ENCODE measurements at places on chromosomes 4 and X.
A peak's percentile ranks its signal among the peaks of the same experiment; 100 is the strongest.

DNA sequence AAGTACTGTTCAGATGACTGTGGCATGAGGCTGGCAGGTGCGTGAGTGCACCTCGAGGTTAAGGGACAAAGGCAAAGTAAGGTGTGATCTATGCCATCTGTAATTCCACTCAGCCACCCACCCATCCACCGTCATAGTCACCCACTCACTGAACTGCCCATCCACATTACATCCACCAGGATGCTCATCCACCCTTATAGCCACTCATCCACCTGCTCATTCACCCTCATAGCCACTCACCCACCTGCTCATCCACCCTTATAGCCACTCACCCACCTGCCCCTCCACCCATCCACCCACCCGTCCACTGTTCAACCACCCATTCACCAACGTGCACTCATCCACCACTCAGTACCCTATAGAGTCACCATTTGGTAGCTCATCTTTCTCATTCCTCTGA lies 64.1 kb upstream of the UXT start:
- no peak for DNase-seq
- H3K36me3 ChIP-seq: no peaks in the 10 kb centered on the region
- H3K27ac ChIP-seq: no peak overlapping the region
- H3K27me3 ChIP-seq: no peaks in the 10 kb centered on the region
- no peaks in the 10 kb centered on the region for H3K4me1 ChIP-seq
- no peak overlapping the region for H3K4me3 ChIP-seq

GRCh38 chr4:123672987-123673386 lies 276.4 kb downstream of the SPRY1 start:
- no peak for DNase-seq
- H3K4me3 ChIP-seq: no peak overlapping the region
- no peak overlapping the region for H3K27ac ChIP-seq
- H3K4me1 ChIP-seq: no peaks in the 10 kb centered on the region
- H3K36me3 ChIP-seq: no peaks in the 10 kb centered on the region
- no peaks in the 10 kb centered on the region for H3K27me3 ChIP-seq

GRCh38 chr4:56788081-56788480 lies 33.4 kb downstream of the SPINK2 start:
- H3K27me3 ChIP-seq: no peaks in the 10 kb centered on the region
- no peak for DNase-seq

DNA sequence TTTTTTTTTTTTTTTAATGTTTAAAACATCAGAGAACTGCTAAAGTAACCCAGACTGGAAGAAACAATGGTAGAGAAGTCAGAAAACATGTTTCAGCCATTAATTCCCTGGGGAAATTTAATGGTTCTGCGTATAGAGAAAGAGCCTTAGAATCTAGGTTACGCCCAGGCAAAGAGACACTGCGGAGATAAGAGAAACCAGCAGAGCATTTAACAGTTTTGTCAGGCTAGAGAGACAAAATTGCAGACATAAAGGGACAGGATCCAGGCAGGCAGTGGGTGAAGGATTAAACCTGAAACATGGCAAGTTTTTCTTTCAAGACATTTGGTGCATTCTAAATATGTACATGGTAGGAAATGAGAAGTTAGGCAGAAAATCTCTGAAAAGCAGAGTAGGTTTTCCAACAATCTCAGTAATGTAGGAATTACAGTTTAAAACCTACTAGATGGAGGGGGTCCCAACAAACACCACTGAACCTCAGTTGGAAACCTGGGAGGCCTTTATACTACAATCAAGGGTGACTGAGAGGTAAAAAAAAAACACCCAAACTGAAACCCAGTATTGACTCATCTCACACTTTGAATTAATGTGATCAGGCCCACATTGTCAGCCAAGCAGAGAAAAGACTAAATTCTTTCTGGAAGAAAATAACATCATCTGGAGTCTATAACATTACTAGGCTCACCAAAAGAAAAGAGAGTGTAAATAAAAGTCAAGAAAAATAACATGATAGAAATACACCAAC lies 254.2 kb upstream of the NWD2 start:
- no peaks in the 10 kb centered on the region for H3K36me3 ChIP-seq
- H3K4me3 ChIP-seq: no peak overlapping the region
- H3K4me1 ChIP-seq: no peaks in the 10 kb centered on the region
- no peak overlapping the region for H3K27ac ChIP-seq

DNA sequence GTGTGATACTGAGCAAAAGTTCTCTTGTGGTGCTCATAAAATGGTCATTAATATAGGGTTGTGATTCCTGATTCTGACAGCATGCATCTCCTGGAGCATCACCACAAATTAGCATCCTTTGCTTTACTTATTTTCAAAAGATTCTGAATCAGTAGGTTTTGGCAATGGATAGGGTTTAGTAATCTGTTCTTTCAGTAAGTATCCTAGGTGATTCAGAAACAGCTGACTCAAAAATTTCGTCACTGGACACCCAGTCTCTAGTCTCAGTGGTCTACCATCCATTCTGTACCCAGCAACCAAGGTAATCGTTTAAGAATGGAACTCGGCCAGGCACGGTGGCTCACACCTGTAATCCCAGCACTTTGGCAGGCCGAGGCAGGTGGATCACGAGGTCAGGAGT lies 4.1 kb downstream of the CBLL2 start:
- DNase-seq: no peak
- H3K27ac ChIP-seq: no peak overlapping the region

- DNase-seq: no peak
- no peaks in the 10 kb centered on the region for H3K4me1 ChIP-seq
- no peaks in the 10 kb centered on the region for H3K36me3 ChIP-seq
- H3K27ac ChIP-seq: no peak overlapping the region
Measured at GRCh38 chr4:7423391-7423790, 11.3 kb downstream of the PSAPL1 start.

DNA sequence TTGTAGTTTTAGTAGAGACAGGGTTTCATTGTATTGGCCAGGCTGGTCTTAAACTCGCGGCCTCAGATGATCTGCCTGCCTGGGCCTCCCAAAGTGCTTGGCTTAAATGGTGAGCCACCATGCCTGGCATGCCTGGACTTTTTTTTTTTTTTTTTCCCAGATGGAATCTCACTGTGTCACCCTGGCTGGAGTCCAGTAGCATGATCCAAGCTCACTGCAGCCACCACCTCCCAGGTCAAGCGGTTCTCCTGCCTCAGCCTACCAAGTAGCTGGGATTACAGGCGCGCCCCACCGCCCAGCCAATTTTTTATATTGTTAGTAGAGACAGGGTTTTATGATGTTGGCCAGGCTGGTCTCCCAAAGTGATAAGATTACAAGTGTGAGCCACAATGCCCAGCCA lies 8.4 kb downstream of the UBE2K start:
- no peak overlapping the region for H3K27ac ChIP-seq
- DNase-seq: peak; percentile 62
- peaks cover 4% of the 10 kb centered on the region for H3K36me3 ChIP-seq
- no peaks in the 10 kb centered on the region for H3K4me1 ChIP-seq

DNA sequence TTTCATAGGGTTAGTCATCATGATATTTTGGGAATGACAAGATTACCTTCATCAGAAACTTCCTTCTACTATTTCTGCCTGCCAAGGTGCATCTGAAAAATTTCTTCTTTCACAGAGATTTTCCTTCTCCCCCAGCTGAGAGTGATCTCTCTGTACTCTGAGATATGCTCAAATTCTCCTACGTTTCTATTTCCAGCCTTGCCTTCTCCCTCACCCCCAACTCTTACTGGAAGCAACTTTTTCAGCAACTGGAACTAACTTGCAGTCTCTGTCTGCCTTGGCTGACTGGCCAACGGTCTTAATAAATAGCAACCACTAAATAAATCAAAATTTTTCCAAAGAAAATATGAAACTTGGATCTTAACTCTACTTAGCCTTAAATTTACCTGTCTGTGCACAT lies 122.3 kb downstream of the MAML3 start:
- DNase-seq: no peak
- H3K27ac ChIP-seq: no peak overlapping the region
- no peak overlapping the region for H3K4me3 ChIP-seq
- peaks cover 7% of the 10 kb centered on the region for H3K4me1 ChIP-seq

DNA sequence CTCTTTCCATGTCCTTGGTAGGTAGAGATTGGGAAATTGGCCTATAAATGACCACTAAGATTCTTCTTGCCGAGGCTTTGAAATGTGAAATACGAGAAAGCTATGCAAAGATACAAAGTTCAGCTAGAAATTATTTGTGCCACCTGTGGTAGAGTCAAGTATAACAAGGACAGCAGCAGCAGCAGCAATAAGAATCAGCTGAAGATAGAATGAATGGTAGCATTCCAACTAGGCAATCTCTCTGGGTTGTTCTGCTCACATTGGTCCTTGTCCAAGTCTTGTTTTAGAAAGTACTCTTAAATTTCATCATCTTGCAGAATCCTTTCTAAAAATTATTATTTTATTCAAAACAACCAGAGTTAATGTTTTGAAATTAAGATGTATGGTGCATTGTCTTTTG lies 67.8 kb upstream of the PCDH10 start:
- H3K4me3 ChIP-seq: no peak overlapping the region
- H3K27ac ChIP-seq: no peak overlapping the region
- H3K27me3 ChIP-seq: no peaks in the 10 kb centered on the region
- DNase-seq: no peak
- H3K4me1 ChIP-seq: no peaks in the 10 kb centered on the region

GRCh38 chr4:120763650-120764049 lies 158.9 kb downstream of the PRDM5 start:
- DNase-seq: no peak
- no peaks in the 10 kb centered on the region for H3K27me3 ChIP-seq
- H3K36me3 ChIP-seq: no peaks in the 10 kb centered on the region
- no peak overlapping the region for H3K27ac ChIP-seq
- H3K4me1 ChIP-seq: no peaks in the 10 kb centered on the region

DNA sequence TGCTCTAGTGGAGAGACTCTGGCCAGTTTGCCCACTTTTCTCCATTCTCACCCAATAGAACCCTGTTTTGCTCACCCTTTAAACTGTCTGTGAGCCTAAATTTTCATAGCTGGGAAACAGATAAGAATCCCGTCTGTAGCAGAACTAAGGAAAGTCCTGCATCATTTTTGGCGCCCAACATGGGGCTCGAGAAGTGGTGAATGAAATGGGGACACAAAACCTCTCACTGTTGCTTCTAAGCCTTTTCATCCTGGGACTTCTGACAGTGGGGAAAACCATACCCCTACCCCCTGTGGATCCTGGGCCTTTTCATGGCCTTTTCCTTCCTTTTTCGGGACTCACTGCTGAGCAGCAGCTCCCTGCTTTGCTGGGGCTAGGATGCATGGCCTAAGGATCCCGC lies 189.9 kb downstream of the INPP4B start:
- DNase-seq: no peak
- H3K4me1 ChIP-seq: no peaks in the 10 kb centered on the region
- H3K36me3 ChIP-seq: no peaks in the 10 kb centered on the region
- no peak overlapping the region for H3K27ac ChIP-seq
- no peaks in the 10 kb centered on the region for H3K27me3 ChIP-seq
- H3K4me3 ChIP-seq: no peak overlapping the region

- no peaks in the 10 kb centered on the region for H3K36me3 ChIP-seq
- DNase-seq: no peak
- H3K27ac ChIP-seq: no peak overlapping the region
- no peaks in the 10 kb centered on the region for H3K27me3 ChIP-seq
Measured at GRCh38 chr4:183399126-183399522, 45.3 kb upstream of the CDKN2AIP start.

DNA sequence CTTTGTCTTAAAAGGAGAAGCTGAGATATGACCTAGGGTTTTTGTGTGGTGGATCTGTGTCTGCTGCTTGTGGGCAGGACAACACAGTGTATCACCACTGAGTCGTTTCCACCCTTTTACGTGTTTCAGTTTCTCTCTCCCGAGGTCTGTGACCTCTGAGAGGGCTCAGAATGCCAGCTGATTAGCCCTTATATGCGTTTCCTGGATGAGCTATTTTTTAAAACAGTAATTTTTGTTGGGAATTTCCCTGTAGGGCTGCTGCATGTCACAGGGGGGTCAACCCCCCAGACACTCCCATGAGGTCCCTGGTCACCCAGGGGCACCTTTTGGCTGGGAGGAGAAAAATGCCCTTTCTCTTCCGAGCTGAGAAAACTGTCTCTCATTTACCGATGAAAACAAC lies 170.4 kb upstream of the CASK start:
- H3K27me3 ChIP-seq: no peaks in the 10 kb centered on the region
- H3K4me3 ChIP-seq: no peak overlapping the region
- no peaks in the 10 kb centered on the region for H3K4me1 ChIP-seq
- no peaks in the 10 kb centered on the region for H3K36me3 ChIP-seq
- DNase-seq: peak; percentile 10
- H3K27ac ChIP-seq: no peak overlapping the region

GRCh38 chr4:123233136-123233768 lies 163.3 kb upstream of the SPRY1 start:
- H3K4me1 ChIP-seq: peaks cover 6% of the 10 kb centered on the region
- no peak overlapping the region for H3K27ac ChIP-seq
- H3K36me3 ChIP-seq: no peaks in the 10 kb centered on the region
- H3K27me3 ChIP-seq: no peaks in the 10 kb centered on the region
- DNase-seq: peak; percentile 87

- H3K27me3 ChIP-seq: no peaks in the 10 kb centered on the region
- no peaks in the 10 kb centered on the region for H3K36me3 ChIP-seq
- H3K4me3 ChIP-seq: no peak overlapping the region
- no peak overlapping the region for H3K27ac ChIP-seq
- DNase-seq: peak; percentile 47
Measured at GRCh38 chrX:119698845-119699244, 5.9 kb upstream of the SEPTIN6 start.

GRCh38 chr4:122700178-122700725 lies 32.3 kb upstream of the BBS12 start:
- DNase-seq: no peak
- no peaks in the 10 kb centered on the region for H3K36me3 ChIP-seq
- no peak overlapping the region for H3K27ac ChIP-seq
- H3K4me1 ChIP-seq: peaks cover 4% of the 10 kb centered on the region

GRCh38 chr4:963276-964225 lies 9.8 kb downstream of the DGKQ start:
- no peak overlapping the region for H3K4me3 ChIP-seq
- DNase-seq: no peak
- H3K4me1 ChIP-seq: no peaks in the 10 kb centered on the region
- H3K36me3 ChIP-seq: peaks cover 30% of the 10 kb centered on the region
- H3K27me3 ChIP-seq: no peaks in the 10 kb centered on the region
- H3K27ac ChIP-seq: no peak overlapping the region

DNA sequence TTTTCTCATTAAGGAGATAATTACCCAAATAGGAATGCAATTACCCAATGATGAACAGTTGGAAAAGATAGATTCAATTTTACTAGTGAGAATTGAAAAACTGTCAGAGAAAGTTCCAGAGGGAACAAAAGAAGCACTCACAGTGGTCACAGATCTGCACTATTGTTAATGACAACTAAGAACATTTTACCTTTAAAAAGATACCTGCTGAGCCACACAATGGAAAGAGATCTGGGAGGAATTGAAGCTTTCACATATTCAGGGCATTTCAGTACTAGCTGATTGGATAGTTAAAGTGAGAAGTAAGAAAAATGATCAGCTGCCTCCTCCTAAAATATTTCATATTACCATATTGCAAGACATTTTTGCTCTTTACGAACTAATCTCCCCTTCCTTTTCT lies 1822.2 kb downstream of the STIM2 start:
- DNase-seq: no peak
- H3K27me3 ChIP-seq: no peaks in the 10 kb centered on the region
- H3K27ac ChIP-seq: no peak overlapping the region
- no peaks in the 10 kb centered on the region for H3K4me1 ChIP-seq
- H3K36me3 ChIP-seq: no peaks in the 10 kb centered on the region
- H3K4me3 ChIP-seq: no peak overlapping the region

- H3K27ac ChIP-seq: no peak overlapping the region
- H3K27me3 ChIP-seq: peaks cover 48% of the 10 kb centered on the region
- peak; percentile 67 for DNase-seq
- H3K4me1 ChIP-seq: peaks cover 3% of the 10 kb centered on the region
- no peak overlapping the region for H3K4me3 ChIP-seq
- H3K36me3 ChIP-seq: no peaks in the 10 kb centered on the region
Measured at GRCh38 chr4:84503495-84504437, 4.7 kb upstream of the NKX6-1 start.

All from endothelial cell of umbilical vein (primary cell).